ENCODE measurements at places on chromosomes 16 and 17.

- DNase-seq, result no peak
These were observed 7.6 kb downstream of the SCPEP1 start for GRCh38 chr17:56985371-56986162.

DNA sequence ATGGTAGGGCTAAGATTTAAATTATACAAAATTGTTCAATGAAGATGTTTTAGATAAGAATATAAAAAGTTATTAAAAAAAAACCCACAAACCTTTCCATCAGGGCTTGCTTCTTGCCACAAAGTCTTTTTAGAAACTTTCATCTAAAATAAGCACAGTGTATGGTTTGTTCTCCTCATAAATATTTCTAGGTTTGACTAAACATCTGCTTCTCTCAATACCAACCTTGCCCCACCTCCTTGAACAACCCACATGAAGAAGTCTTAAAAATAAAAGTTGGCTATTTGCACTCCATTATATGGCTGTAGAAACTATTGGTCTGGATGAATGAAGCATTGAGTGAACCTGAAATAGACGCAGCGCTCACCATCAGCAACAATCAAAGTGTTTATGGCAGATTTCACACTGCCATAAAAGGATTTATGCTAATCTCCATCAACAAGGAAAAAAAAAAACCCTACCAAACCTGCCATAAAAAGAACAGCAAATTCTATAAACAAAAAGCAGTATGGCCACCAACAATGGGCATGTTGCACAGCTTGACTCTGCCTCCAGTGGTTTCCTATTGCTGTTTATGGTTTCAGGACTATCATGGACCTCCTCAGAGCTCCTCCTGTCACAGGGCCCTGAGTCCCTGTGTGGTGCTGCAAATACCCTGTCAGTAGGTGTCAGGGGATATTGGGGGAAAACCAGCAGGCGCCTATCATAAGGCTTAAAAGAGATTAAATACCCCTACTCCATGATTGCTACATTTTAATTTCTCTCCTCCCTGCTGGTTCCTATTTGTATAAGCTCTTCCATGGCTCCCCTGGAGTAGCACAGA is 37.6 kb downstream of the SNX11 start:
- no peak for DNase-seq

- no peak for DNase-seq
These were observed 70.3 kb downstream of the PMP22 start for GRCh38 chr17:15194859-15195277.

DNA sequence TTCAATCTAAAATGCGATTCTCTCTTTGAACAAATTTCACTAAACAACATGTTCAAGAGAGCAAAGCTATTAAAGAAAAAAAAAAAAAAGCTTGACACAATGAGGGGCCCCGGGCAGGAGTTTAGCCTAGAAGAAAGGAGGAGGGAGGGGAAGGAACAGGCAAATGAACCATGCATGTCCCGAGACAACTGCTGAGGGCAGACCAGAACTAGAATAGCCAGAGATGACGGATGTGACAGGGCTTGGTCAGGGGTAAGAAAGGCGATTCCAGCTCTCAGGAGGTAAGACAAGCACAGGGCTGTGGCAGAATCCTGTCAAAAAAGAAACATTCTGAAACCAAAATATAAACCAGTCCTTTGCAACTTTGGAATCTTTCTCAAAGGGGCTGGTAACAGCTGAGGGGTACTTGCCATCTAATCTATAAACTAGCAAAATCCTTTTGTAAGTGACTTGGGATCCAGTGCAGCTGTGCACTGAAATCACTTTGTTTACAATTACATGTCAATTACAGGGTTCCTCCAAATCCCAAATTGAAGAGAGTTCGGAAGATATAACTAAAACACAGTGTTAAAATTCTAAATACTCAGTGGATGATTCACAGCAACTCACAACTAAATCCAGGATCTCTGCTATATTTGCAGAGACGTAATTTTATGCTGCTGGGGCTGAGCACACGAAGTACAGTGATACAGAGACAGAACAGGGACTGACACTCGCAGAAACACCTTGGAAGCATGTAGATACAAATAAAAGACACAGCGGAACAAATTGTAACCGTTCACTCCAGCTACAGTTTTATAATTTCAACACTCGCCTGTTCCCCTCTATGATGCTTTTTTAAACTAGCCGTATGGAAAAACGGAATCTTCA is 567.4 kb upstream of the ZFHX3 start:
- DNase-seq, result no peak

DNA sequence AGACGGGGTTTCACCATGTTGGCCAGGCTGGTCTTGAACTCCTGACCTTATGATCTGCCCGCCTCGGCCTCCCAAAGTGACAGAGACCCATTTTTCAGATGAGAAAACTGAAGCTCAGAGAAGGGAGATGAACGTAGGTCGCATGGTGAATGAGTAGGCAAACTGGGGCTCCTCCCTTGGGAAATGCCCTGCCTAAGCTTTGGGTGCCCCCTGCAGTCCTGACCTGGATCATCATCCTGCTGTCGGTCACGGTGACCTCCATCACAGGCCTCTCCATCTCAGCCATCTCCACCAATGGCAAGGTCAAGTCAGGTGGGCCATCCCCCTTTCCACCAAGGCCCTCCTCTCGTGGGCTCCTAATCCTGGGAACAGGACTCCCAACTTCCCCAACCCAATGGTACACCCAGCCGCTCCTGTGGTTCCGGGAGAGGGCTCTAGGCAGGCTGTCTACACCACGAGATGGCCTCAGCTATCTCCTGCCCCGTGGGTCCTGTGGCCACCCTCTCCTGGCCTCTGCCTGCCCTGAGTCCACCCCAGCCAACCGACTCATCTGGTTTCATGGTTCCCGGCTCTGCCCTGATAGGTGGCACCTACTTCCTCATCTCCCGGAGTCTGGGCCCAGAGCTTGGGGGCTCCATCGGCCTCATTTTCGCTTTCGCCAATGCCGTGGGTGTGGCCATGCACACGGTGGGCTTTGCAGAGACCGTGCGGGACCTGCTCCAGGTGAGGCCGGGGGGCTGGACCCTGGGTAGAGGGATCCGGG is 4.7 kb downstream of the SLC12A3 start:
- DNase-seq, result peak; percentile 75

GRCh38 chr16:1188432-1189189 is 35.7 kb downstream of the CACNA1H start:
- DNase-seq, result peak; percentile 42

DNA sequence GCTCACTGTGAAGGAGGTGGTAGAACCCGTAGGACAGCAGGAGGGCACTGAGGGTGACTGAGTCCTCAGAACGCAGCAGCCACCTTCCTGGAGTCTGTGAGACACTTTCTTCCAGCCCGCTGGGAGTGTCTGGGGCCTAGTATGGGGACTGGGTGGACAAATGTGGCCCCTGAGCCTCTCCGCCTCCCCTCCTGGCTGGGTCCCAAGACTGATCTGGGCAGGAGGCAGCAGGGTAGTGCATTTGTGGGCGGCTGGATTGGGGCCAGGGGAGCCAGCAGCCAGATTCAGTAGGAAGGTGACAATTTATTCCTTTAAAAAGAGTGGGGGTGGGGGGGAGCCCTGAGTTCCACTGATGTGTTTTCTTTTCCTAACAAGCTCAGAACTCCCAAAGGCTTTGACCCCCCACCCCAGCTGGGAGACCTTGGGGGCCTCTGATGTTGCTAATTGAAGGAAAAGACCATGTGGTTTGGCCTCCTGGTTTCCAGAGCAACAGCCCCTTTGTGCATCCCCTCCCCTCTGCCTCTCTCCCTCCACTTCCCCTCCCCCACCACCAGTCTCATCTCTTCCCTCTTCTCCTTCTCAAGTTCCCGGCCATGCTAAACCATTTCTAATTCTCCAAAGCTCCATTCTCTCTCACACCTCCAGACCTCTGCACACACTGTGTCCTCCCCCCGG is 4.4 kb downstream of the CLEC19A start:
- no peak for DNase-seq

DNA sequence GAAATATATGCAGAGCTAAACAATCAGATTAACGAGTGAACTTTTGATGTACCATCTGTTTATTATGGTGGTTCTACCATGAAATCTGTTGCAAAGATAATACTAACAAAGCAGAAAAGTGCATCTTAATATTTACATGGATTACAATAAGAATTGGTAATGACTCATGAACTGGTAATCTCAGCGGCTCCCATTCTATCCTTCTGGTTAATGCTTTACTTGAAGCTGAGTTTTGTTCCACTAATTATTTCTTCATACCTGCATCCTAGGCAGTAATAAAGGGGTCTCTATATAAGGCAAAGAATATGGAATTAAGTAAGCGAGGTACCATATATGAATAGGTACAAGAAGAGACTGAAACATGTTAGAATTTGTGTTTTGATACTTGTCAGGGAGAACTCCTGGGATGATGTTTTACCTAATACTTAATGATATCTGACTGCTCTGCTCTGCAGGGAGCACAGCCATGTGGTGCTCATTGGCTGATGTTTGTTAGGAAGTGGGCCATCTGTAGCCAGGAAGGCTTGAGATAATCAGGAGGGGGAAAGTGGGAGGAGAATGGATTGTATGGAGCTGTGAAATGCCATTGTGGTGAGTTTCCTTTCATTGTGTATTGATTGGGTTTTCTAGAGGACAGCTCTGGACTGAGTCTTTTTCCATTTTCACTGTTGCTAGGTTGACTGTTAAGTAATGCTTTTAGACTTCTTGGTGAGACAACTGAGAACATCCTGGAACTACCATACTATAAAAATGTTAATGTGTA is 52.6 kb downstream of the MAP2K6 start:
- no peak for DNase-seq

DNA sequence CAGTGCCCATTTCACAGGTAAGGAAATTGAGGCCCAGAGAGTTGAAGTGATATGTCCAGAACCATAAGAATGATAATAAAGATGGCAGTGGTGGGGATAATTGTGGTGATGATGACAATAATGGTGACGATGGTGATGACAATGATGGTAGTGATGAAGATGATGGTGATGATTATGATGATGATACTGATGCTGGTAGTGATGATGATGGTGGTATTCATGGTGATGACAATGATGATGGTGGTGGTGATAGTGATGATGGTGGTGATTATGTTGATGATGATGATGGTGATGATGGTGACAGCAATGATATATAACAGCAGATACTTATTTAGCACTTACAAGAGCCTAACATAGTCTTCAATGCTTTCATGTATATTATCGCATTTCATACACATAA is 18.1 kb upstream of the TMEM132E start:
- DNase-seq, result no peak
